COLO829 (cell line): ENCODE measurements at places on chromosomes 7 and 10.

DNA sequence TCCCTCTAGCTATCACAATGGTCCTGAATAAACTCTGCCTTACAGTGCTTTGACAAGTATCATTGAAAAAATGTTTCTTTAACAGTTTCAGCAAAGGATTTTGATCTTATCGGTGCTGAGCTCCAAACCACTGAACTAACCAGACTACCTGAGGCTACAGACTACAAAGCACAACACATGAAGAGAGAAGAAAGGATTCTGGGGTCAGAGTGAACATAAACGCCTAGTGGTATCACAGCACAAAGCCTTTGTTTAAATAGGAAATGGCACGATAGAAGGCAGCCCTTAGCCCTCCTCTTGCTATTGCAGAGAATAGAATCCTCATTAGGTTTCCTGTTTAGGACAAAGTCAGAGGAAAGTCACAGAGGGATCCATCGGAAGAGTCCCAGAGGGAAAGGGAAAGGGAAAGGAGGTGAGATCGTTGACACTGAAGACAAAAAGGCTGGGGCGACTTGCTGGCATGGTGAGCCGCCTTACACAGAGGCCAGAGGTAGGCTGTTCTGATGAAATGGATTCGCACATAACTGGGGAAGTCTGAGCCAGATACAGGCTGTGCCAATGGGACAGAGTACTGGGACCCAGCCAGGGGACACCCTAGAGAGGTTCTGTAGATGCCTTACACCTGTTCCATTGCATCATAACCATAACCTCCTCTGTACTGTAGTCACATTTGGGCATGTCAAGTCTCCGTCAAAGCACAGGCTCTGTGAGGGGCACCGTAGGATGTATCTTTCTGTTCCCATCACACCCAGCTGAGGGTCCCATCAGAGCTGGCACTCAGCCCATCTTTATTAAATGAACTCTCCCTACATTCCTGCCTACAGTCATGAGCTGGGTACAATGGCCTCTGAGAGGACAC lies 71.5 kb downstream of the XPNPEP1 start:
- no peak for DNase-seq

DNA sequence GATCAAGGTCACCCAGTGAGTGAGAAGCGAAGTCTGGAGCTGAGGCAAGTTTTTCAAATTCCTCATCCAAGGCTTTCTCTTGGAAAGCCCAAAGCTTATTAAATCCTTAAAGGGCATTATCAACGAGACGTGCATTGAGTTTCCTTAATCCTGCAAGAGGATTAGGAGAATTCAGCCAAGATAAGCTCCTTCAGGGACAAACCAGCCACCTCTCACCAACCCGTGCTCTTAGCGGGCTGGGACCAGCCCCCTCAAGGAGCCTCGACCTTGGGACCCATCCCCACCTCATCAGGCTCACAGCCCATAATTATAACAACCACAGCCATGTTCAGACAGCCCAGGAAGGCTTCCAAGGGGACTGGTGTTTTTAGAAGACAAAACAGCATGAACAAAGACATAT lies 12.0 kb upstream of the SLC29A4 start:
- no peak for DNase-seq

GRCh38 chr7:104979167-104979841 lies 34.7 kb upstream of the KMT2E start:
- peak; percentile 91 for DNase-seq

DNA sequence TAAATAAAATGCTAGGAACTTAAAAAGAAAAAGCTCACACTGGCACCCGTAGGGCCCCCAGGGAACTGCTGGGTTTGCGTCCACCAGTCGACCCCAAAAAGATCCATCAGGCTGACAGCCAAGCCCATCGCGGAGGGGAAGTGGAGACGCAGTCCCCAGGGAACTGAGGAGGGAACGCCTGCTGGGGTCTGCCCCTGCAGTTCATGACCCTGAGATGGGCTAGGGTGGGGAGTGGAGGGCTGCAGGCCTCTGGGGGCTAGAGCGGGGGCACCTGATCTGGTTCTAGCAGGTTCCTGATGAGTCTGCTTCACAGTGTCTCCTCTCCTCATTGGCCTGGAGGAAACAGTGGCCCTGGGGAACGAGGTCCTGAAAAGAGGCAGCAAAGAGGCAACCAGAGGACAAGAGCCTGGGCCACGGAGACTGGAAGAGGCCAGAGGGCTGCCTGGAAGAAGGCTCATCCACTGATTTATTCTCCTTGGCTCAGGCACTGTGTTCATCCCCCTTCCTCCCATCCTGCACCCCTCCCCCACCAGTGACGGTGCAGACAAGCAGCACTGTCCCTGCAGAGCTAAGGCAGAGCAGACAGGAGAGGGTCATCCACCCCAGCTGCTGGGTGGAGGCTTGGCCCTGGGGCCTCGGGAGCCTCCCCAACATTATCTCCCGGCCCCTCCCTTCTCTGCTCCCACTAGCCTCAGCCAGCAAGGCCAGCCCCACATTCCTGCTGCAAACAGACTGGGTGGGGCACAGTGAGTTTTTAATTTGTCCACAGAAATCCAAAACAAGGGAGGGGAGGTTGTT lies 24.7 kb upstream of the HSPA12A start:
- no peak for DNase-seq

GRCh38 chr7:49564379-49564714 lies 209.1 kb upstream of the VWC2 start:
- DNase-seq = no peak

DNA sequence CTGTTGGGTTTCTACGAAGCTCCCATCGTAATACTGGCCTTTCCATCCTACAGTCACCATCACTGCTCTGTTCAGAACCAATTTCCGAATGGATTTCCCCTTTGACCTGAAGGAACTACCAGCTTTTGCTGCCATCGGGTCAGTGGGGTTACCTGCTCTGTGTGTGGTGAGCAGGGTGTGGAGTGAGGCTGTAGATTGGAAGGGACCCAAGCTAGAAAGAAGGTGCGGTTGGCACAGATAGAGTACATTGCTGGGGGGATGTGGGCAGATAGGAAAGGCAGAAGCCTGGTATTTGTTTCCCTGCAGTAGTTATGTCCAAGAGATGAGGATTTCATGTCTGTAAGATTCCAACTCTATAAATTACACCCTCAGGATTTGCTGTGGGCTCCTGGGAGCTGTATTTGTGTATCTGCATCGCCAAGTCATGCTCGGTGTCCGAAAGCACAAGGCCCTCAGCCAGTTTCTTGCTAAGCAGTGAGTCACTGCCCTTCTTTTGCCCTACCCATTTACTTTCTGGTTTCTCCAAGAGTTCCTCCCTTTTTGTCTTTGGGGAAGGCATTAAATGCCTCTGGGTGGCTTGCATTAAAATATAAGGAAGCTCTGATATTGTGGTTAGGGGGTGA lies 15.4 kb downstream of the CLCN1 start:
- DNase-seq = peak; percentile 63

- DNase-seq = no peak
Measured at GRCh38 chr10:123146894-123147634, 872 bp upstream of the HMX2 start.

DNA sequence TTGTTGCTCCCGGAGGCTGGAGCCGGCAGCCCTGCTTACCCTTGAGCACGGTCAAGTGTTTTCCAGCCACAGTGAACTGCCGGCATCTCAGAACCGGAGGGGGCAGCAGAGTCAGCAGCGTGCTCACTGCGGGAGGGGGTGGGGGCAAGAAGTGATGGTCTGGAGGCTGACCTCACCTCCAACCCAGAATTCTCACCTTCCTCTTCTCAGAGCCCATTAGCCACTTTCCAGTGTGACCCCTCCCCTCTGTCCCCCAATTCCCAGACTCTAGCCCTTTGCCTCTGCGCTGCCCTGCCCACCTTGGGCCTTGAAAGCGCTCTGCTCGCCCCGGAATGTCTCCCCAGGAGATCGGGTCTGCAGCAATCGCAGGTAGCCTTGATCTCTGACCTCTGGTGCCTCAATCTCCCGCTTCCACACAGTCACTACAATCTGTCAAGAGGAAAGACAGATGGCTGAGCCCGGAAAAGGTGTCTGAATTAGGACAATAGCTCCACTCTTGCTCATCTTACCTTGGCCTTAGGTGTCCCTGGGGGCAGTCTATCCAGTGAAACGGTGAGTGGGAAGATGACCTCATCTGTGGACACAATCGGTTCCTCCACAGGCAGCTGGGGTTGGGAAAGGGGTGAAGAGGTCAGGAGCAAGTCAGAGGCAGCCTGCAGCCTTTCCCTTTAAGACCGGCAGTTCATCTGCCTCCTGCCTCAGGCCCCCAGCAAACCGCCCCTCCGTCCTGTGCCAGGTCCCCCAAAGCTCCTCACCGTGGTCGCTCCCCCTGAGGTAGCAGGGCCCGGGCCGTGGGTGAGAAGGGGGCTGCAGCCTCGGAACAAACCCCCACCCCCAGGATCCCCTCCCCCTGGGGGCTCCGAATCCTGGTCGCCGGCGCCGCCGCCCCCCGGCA lies 942 bp downstream of the TRAPPC14 start:
- DNase-seq = no peak

DNA sequence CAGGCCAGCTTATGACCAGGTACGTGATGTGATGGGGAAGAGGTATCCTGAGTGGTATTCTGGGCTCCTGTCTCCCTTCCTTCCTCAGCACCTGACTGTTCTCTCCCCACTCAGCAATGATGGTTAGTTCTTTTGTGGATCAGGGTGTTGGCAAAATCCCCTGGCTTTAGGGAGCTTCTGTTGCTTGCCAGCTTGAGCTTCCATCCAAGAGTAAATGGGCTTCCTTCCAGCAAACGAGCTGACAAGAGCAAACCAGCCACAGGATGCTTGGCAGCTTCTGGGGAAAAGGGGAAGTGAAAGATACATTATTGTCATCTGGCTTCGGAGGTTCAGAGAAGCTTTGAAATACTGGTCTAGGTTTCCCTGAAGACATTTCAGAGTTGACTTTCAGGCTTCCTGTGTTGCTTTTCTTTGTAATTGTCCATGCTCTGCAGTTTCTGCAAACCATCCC lies 5.2 kb downstream of the DUSP5 start:
- DNase-seq = no peak
